Stimulated activated CD8-positive, alpha-beta memory T cell treated with anti-CD3 and anti-CD28 coated beads, Interleukin-2, amount 100 ng/mL, for 1 hour (primary cell): ENCODE measurements at places on chromosomes 2 and 18.

DNA sequence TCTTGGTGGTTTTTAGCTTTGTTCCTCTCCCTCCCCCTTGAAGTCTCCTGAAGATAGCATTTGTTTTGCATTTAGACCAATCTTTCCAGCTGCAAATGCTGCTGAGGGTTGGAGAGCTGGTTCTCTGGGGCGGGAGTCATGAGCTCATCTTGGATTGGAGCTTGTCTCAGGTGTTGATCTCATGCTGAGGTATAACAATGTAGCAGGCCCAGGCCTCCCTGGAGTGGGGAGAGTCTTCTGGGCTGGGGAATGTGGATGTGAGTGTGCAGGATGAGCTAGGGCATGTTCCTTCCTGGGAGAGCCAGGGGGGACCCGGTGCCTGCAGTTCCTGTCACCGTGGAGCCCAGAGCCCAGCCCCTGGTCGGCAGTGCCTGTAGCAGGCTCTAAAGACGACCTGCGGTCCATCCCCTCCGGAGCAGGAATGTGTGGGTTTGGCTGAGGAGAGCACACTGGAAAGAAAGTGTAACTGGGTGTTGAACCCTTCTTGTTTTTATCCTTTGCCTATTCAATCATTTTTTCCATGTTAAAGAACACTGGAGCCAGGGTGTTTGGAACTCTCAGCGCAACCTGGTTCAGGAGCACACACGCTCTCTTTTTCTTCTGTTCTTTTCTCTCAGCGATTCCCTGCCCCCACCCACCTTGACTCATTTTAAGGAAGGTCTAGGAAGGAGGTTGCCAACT lies 2.7 kb downstream of the ZNF532 start:
- no peak for DNase-seq

DNA sequence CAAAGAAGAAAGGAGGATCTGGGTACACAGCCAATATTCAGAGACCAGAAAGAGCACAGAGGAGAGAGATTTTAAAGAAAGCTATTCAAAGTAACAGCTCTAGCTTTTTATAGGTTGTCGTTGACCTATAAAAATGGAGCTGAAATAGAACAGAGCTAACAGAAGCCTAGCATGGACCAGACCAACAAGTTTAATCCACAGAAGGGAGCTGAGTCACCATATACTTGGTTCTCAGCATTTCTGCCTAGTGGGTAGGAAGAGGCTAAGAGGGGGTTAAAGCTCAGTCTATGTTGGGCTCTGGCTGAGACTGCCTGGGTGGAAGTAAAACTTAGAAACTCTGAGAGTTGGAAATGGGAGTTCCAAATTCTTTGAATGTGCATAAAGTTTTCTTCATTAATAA lies 678.0 kb upstream of the CDH2 start:
- no peak for DNase-seq

GRCh38 chr18:1806884-1807615 lies 764.3 kb downstream of the METTL4 start:
- DNase-seq: no peak

DNA sequence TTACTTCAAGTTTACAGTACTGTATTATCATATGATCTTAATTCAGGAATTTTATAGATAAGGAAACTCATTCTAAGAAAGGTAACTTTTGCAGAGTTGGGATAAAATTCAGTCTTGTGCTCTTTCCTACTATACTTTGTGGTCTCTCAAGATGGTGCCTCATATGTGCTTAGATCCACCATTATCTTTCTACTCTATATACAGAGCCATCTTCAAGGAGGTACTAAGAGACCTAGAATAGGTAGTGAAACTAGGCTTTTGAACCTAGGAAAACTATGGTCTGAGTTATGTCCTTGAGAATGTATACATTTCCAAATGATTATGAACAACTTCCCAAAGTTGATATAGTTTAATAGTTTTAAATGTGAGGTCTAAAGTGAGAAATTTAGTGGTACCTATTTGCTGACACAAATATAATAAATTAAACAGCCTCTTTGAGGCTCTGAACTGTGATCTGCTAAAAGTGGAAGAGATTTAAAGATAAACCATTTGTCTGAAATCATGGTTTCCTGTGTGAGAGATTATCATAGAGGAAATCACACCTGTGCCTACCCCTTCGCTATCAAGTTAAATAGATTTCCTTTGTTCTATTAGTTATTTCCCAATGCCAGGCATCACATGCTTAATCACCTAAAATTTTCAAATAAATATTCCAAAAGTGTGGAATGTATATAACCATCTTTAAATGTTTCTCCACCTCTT lies 27.2 kb downstream of the ACAA2 start:
- no peak for DNase-seq

DNA sequence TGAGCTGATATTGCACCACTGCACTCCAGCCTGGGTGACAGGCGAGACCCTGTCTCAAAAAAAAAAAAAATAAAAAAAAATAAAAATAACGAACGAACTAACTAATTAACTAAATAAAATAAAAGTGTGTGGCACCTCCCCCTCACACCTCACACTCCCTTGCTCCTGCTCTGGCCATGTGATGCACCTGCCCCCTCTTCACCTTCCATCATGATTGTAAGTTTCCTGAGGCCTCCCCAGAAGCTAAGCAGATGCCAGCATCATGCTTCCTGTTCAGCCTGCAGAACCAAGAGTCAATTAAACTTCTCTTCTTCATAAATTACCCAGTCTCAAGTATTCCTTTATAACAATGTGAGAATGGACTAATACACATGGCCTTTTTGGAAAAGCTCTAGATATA lies 232.1 kb downstream of the TGIF1 start:
- no peak for DNase-seq

GRCh38 chr2:149004836-149005235 lies 33.7 kb upstream of the LYPD6B start:
- DNase-seq: no peak

- no peak for DNase-seq
Observed at GRCh38 chr18:48228841-48229240, 180.3 kb downstream of the ZBTB7C start.

- no peak for DNase-seq
Observed at GRCh38 chr2:86370579-86370978, 33.2 kb upstream of the REEP1 start.

- DNase-seq: no peak
Observed at GRCh38 chr18:26487437-26487836, 60.9 kb downstream of the KCTD1 start.

DNA sequence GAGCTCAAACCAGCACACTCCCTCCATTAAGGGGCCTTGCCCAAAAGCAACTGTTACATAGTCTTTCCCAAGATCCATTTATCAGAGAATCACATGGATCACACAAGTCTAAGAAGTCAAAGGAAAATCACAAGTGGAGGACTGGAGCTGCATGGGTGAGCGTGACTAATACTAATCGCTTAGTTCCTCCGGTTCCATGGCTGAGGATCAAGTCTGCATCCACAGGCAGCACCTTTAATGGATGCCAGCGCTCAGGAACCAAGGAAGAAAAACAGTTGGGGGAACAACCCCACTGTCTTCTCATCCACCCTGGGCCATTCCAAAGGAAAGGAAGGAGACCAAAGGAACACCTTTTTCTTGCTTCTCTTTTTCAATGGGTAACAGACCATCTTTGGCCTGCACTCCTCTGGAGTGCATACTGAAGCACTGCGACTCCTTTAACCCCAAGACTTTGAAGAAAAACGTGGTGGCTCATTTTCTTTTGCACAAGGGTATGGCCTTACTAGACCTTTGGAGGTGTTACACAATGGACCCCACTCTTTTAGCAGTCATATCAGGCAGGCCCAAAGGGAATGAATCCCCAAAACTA lies 9.2 kb upstream of the WDR33 start:
- DNase-seq: no peak

DNA sequence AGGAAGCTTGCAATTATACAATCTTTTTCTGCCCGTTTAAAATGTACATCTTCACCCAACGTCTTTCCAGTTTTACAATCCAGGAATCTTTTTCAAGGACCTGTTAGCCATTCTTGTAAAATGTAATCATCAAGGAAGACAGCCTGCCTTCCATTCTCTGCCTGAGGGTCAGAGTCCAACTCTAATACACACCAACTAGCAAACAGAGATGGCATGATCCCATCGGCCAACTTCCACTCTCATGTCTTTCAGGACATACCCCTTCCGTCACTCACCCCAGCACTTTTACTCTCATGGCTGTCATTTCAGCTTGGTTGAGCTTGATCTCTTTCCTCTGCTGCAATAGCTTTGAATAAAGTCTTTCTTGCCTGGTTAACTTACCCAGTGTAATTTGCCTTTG lies 172.5 kb upstream of the NETO1 start:
- no peak for DNase-seq

- no peak for DNase-seq
Observed at GRCh38 chr2:205041472-205042130, 496.3 kb downstream of the PARD3B start.

DNA sequence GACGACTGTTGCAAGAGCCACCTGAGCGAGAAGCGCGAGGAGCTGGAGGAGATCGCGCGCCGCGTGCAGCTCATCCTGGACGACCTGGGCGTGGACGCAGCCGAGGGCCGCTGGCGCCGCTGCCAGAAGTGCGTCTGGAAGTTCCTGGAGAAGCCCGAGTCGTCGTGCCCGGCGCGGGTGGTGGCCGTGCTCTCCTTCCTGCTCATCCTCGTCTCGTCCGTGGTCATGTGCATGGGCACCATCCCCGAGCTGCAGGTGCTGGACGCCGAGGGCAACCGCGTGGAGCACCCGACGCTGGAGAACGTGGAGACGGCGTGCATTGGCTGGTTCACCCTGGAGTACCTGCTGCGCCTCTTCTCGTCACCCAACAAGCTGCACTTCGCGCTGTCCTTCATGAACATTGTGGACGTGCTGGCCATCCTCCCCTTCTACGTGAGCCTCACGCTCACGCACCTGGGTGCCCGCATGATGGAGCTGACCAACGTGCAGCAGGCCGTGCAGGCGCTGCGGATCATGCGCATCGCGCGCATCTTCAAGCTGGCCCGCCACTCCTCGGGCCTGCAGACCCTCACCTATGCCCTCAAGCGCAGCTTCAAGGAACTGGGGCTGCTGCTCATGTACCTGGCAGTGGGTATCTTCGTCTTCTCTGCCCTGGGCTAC lies 1.2 kb downstream of the KCNF1 start:
- DNase-seq: no peak

DNA sequence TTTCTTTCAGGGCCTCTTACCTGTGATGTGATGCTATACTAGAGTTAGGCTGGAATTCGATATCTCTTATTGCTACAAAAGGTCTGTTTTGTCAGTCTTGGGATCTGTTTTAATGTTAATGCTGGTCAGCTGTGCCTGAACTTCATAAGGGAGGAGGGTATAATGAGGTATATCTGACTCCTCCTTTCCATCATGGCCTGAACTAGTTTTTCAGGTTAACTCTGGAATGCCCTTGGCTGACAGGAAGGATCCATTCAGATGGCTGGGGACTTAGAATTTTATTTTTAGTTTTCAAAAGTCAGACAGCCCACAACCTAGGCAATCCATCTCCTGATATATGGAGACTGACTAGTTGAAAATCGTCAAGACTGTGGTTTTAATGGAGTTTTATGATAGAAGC lies 35.9 kb upstream of the TBC1D8 start:
- no peak for DNase-seq
